ENCODE measurements at places on chromosomes 12 and 14.

DNA sequence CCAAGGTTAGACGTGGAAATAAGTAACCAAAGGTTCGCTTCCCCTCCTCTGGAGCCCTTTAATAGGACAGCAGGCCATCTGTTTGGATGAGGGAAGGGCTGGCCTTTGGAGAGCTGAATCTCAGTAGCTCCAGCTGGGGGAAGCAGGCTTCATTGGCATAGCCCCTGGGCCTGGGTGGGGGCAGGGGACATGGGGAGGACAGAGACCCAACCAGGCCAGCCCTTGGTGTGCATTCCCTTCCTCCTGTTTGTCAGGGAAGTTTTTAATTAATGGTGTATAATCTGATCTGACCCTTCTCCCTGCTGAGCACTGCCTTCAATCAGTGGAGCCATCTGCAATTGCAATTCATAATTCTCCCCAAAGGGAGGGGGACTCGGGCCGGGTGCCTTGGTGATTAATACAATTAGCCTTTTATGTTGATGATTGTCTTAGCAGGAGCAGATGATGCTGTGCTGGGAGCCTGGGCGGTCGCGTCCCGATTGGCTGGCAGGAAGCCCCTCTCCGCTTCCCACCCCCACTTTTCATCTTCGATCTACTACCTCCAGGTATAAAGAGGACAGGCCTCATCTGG, 6.4 kb downstream of the AQP6 start:
- DNase-seq = no peak

GRCh38 chr14:54713379-54713778, 146.5 kb downstream of the SAMD4A start:
- DNase-seq = no peak

DNA sequence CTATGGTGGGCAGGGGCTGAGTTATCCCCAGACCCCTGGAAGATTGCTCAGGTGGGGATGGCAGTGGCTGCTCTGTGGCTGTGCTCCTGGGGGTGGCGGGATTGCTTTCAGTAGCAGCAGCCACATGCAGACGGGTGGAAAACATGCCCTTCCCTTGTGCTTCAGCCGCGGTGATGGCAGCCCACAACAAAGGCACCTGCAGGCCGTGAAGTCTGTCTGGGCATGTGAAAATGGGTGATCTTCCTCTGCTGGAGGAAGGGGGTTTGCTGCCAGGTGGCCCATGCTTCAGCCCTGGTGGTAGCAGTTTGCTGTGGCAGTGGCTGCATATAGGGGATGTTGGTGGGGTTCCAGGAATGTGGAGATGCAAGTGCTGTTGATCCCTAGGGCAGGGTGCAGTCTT, 326.2 kb upstream of the RGS6 start:
- DNase-seq = no peak

DNA sequence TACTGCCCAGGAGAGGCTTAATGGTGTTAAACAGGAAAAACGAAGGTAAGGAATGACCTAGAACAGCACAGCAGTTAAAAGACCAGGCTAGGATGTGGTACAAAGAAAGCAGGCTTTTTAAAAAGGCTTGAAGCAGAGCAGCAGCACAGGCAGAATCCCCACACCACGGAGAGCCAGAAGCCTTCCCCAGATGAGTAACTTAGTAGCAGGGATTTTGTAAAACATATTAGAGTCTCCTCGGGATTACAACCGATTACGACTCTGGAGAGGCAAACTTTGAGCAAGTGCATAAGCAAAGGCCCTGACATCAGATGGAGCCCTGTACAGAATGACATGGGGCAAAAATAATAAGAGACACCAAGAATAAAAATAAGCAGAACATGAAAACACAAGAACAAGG, 37.1 kb upstream of the DHRS4 start:
- DNase-seq = no peak

GRCh38 chr12:31390991-31391390, 65.0 kb upstream of the SINHCAF start:
- DNase-seq = no peak

DNA sequence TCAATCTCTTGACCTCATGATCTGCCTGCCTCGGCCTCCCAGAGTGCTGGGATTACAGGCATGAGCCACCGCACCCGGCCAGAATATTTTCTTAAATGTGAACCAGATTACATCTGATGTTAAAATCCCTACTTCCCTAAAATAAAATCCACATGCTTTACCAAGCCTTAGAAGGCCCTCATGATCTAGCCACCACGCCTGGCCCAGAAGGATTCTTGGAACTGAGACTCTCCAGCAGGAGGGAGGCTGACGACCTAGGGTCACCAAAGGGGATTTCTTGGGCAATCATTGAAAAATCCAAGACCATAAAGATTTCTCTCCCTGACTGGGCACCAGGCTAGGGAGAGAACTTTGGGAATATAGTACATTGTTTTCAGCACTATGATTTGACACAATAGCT, 25.2 kb upstream of the RASSF3 start:
- DNase-seq = no peak
